ENCODE measurements at places on chromosomes 12 and 14.

DNA sequence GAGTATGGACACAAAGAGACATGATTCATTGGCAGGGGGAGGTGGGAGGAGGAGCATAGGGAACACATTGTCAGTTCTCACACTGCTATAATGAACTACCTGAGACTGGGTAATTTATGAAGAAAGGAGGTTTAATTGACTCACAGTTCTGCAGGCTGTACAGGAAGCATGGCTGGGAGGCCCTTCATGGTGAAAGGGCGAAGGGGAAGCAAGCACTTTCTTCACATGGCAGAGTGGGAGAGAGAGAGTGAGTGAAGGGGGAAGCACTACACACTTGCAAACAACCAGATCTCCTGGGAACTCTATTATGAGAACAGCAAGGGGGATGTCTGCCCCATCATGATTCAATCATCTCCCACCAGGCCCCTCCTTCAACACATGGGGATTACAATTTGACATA is 391.8 kb downstream of the BMP4 start:
- DNase-seq, result no peak

GRCh38 chr14:59926534-59926933 is 6.6 kb downstream of the LRRC9 start:
- DNase-seq, result no peak

- DNase-seq, result no peak
Observed at GRCh38 chr14:36451310-36452065, 68.5 kb downstream of the NKX2-1 start.

GRCh38 chr12:49635656-49636055 is 12.3 kb downstream of the PRPF40B start:
- no peak for DNase-seq

GRCh38 chr12:68450947-68451260 is 118.7 kb upstream of the MDM1 start:
- no peak for DNase-seq

GRCh38 chr12:129208566-129208965 is 355.3 kb downstream of the GLT1D1 start:
- no peak for DNase-seq

- DNase-seq, result no peak
Observed at GRCh38 chr14:88384718-88385117, 739 bp upstream of the SPATA7 start.

DNA sequence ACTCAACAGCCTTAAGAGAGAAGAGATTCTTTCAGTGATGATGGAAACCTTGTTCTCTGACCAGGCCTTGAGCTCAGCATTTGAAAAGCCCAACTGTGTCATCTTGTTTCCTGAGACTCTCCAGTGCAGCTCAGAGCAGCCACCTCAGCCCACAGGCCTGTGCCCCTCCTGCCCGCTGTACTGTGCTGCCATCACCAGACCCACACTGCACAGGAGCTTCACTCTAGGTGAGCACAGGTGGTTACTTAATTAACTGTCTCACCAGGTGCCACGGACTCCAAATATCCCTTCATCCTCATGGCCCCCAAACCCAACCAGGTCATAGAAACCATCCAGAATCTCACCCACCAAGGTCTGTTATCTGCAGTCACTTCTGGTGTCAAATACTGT is 51.3 kb downstream of the JAG2 start:
- no peak for DNase-seq

DNA sequence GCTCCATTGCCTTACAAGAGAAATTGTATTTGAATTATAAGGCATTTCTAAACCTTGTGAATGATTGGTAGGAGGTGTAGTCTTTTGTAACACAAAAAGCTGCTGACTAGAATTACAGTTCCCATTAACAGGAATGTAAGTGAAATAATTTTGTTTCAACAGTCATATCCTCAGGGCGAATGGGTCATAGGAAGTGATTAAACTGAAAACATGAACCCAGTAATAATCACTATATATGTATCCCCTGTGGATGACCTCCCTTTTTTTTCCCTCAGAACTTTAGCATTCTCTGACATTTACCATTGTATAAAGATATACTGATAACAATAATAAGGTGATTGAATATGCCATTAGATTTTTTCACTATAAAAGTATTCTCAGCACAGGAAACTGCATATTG is 312.3 kb downstream of the ATP23 start:
- DNase-seq, result no peak

DNA sequence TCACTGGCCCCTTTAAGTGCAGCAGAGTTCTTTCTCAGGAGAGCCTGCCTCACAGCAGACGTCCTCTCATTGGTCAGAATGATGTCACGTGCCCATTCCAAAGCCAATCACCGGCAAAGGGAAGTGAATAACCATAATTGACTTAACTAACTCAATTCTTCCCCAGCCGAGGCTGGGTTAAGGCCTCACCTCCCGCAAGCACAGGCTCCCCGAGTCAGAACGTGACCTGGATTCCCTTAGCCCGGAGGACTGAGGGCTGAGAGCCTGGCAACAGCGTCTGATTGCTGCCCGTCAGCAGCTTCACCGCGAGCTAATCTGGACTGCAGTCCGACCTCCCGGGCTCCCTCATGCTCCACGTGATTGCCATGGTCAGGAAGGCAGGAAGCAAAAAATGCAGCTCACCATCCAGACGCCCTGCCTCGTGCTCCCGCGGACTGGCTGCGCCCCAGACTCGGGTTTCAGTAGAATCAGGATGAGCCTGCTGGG is 92.1 kb upstream of the FZD10 start:
- DNase-seq, result no peak

DNA sequence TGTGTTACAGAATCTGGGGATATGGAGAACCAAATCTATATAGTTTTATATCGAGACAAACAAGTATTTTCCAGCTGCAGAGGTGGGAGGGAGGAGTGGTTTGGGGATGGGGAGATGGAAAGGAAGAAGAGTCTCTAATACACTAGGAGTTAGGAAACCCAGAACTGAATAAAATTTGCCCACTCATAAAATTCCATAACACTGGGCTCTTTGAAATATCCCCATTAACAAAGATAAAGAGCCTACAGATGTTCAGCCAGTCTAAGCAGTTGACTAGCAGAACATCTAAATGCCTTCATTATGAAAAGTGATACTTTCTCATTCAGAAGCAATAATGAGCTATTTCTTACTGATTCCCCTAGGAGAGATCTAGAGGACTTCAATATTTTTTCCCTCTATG is 151.7 kb upstream of the GZMB start:
- DNase-seq, result no peak

DNA sequence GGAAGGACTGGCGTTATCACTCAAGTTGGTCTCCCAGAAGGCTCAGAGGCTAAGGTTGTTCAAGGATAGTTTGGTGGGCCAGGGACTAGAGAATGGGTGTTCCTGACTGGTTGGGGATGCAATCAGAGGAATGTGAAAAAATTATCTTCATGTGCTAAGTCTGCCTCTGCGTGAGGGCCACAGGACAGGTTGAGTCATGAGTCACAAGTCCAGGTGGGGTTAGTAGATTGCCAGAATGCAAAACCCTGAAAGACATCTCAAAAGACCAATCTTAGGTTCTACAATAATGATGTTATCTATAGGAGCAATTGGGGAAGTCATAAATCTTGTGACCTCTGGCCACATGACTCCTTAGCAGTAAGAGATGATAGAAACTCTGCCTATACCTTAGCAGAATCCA is 220.1 kb upstream of the EEA1 start:
- no peak for DNase-seq

- no peak for DNase-seq
Observed at GRCh38 chr14:104687601-104688504, 1.6 kb upstream of the INF2 start.

- no peak for DNase-seq
Observed at GRCh38 chr14:59389936-59390335, 75.2 kb downstream of the GPR135 start.

- DNase-seq, result no peak
Observed at GRCh38 chr12:91810531-91811451, 334.9 kb downstream of the BTG1 start.

GRCh38 chr12:79661629-79662028 is 29.1 kb downstream of the PAWR start:
- no peak for DNase-seq

DNA sequence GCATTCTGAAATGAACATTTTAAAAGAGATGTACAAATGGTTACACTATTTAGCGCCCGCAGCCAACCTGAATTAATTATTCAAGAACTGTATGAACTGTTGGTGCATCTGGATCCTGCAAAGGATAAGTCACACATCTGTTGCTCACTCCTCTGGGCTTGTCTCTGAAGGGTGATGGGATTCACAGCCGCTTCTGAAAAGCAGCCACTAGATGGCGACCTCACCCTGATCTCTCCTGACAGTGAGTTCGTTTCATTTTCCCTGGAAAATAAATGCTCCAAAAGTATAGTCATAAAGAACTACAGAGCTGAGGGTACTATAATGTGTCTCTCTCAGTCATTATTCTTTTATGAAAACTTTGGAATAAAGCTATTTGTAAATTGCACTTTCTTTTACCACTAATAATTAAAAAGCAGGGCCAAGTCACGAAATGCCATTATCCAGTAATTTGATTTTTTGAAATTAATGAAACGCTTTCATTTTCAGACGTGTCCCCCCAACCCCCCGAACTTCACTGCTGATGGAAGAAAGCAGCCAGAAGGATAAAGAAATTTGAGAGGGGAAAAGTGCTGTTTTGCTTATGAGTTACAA is 789.6 kb downstream of the NRXN3 start:
- peak; percentile 10 for DNase-seq

- peak; percentile 37 for DNase-seq
Observed at GRCh38 chr14:103629503-103630121, 601 bp downstream of the KLC1 start.

DNA sequence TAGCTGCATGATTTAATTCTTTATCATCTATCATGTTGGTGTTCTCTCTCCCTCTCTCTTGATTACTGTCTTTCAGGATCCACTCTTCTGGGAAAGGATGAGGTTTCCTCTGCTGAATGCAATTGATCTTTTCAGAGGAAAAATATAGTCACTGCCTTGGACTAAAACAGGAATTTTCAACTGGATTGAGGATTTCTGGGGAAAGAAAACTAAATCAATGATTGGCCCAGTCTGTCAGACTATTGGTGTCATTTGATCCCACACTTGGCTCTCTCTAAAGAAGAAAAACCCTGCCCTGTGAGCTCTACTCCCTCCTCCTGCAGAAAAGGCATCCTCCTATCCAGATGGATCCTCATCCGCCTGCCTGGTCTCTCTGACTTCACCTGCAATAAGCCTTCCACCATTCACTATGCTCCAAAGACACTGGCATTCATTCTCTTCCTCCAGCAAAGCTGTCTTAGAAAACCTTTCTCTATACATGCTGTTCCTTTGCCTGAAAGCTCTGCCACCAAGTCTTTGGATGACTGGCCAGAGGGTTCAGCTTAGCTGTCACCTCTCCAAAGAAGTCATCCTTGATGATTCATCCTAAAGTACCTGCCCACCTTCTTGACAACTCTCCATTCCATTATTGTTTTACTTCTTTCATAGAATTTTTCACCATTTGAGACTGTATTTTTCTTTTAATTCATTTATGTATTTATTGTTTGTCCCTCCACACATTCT is 127.7 kb upstream of the CAND1 start:
- no peak for DNase-seq

All from stimulated activated CD8-positive, alpha-beta memory T cell treated with anti-CD3 and anti-CD28 coated beads, Interleukin-15, amount 100 ng/mL, for 24 hours (primary cell).